ENCODE measurements at places on chromosomes 7 and 10.

- no peak for DNase-seq
Measured at GRCh38 chr10:71974489-71975021, 10.4 kb downstream of the CHST3 start.

GRCh38 chr7:40986351-40986873 is 716.5 kb downstream of the INHBA start:
- DNase-seq: no peak

DNA sequence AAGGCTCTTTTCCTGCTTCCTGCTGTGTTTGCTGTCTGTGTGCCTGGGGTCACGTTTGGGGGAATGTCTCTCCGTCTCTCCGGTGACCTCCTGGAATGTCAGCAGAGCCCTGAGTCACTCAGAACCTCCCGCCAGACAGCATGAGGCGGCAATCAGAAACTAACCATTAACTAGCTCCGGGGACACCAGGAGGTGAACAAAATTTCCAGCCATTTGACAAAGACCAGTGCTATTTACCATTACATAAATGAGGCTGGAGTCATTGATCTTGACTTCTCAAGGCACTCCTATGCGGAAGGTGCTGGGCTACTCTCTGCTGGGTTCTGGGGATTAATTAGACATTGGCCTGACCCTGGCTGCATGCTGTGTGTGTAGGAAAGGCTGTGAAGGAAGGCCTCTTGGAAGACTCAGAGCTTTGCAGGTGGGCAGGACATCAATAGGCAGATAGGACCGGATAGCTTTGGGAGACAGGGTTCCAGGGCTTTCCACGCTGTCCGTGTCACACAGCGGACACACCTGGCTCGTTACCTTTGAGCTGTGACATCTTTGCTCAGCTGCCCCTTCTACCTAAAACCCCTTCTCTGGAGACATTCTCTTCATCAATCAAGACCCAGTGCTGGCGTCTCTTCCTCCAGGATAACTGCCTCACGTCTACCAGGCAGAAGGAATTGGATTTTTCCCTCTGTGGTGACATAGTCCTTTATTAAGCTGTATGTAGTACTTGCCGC is 77.0 kb downstream of the PFKFB3 start:
- DNase-seq: no peak

- DNase-seq: no peak
Measured at GRCh38 chr7:20107582-20107981, 109.6 kb downstream of the MACC1 start.

DNA sequence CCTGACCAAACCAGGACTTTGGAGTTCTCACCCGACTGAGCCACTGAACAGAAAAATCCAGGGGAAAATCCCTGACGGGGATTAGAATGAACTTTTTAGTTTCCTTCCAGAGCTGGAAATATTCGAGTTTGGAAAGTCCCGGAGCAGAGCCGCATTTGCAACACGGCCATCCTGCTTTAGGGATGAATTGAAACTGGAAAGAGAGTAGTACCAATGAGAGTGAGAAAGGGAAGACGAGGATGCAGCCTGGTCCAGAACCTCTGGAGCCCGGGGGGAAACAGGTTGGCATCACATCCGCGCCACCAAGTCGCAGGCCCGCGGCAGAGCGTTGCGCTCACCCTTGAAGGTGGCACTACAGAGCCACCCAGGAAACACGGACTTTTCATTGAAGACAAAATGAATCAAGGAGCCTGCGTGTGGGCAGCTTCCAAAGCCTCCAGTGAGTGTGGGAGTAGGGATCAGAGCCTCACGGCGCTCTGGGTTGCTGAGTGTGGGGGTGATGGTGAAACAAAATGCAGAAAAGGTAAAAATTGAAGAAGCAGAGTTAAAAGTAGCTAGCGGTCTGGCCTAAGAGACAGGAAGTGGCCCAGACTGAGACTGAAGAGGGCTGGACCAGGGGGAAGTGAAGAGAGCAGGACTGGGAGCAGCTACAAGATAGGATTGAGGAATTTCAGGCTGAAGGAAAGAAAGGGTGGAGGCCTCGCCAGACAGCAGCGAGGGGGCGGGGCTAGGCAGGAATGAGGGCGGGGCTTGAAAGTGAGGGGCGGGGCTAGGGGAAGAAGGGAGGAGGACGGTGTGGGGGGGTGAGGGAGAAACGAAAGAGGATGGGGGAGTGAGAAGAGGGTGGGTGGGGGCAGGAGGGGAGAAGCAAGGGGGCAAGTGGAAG is 1.8 kb downstream of the SMURF1 start:
- DNase-seq: peak; percentile 63

DNA sequence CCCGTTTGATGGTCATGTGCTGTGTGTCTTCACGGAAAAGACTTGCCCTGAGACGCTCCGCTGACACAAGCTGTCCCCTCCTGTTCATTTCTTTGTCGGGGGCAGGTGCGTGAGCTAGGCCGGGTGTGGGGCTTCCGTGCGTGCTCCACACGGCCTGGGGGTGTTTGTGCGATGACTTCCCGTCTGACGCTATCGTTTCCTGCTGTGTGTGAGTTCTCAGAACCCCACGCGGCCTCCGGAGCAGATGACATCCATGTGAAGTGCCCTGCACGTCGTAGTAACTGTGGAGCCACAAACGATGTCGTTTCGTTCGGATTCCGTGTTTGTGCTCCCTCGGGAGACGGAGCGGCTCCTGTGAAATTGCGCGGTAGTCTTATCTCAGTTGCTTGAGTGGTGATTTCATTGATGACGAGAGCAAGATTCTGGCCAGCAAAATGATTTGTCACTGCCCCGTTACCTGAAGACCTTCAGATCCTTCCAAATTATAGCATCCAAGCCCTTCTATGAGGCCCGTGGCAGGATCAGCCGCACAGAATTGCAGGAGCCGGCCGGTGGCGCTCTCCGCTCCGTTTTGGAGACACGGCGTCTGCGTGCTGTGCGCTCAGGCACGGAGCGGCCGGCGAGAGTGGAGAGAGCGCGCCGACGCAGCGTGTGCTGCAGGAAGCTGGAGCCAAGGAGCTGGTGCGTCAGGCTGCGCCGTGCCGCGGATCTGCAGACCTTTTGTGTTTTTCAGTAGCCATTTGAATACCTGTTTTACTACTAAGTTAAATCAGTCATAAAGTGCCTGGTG is 94.9 kb downstream of the NKX6-2 start:
- DNase-seq: no peak

DNA sequence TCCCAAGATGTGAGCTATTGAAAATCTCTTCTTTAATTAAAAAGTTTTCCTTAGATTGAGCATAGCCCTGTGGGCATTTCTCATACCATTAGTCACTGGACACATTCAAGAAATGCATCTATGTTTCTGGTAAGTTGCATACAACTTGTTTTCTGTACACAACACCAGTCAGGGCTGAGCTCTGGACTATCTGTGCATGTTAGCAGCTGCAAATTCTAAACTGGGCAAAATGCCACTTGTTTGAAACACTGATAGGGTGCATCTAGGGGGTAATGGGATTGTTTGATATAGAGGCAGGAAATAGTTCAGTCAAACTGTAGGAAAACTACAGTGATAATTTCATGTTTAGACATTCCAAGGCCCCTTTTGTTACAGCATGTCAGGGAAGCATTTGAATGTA is 145.6 kb upstream of the NPY start:
- no peak for DNase-seq

- no peak for DNase-seq
Measured at GRCh38 chr10:113138937-113139585, 189.0 kb downstream of the TCF7L2 start.

GRCh38 chr10:133488354-133488753 is 34.6 kb downstream of the SCART1 start:
- DNase-seq: no peak

DNA sequence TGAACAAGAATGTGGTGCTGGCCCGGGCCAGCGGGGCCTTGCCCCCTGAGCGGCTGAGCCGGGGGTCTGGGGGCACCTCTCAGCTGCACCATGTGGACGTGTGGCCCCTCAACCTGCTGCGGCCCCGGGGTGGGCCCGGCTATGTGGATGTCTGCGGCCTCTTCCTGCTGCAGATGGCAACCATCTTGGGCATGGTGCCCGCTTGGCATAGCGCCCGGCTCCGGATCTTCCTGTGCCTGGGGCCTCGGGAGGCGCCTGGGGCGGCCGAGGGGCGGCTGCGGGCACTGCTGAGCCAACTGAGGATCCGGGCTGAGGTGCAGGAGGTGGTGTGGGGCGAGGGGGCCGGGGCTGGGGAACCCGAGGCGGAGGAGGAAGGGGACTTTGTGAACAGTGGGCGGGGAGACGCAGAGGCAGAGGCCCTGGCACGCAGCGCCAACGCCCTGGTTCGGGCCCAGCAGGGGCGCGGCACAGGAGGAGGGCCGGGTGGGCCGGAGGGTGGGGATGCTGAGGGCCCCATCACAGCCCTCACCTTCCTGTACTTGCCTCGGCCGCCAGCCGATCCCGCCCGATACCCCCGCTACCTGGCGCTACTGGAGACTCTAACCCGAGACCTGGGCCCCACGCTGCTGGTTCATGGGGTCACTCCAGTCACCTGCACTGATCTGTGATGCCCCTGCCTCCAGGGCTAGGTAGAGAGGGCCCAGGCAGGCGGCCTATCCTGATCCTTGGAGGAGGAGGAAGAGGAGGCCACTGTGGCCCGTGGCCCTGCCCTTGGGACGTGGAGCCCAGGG is 1.1 kb upstream of the TRIP6 start:
- DNase-seq: peak; percentile 82

- DNase-seq: no peak
Measured at GRCh38 chr10:89431977-89432376, 17.6 kb downstream of the IFIT5 start.

- no peak for DNase-seq
Measured at GRCh38 chr7:85737426-85737825, 550.6 kb upstream of the SEMA3D start.

DNA sequence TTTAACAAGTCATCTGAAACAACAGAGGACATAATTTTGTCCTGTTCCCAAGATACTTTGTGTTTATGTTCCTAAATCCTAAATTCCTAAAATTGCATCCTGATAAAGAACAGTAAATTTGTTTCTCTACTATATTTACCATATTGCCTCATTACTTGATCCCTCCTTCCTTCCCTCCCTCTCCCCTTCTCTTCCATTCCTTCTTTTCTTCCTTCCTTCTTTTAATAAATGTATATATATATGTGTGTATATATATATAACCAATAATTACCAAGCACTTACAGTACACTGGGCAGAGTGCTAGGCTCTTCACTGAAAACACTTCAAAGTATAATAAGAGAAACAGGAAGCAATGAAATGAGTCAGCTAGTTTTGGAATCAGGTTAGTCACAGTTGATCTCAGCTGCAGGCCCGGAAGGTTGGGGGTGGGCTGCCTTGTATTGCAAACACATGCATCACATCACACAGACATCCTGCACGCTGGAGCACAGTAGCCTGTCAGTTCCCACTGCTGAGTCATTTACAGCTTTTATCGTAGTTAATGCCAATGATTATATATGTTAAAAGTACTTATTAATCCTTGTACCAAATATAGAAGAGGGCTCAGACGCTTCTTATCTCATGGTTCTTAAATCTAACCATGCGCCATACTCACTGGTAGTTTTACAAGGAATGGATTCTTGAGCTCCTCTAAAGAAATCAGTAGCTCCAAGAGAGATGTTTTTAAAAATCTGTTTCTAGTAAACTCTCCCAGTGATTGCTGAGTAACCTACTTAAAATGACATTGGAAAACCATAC is 551.7 kb downstream of the GRM8 start:
- no peak for DNase-seq

- DNase-seq: no peak
Measured at GRCh38 chr10:79137826-79138225, 69.1 kb downstream of the ZMIZ1 start.

- no peak for DNase-seq
Measured at GRCh38 chr10:112025228-112025627, 158.3 kb downstream of the GPAM start.

GRCh38 chr7:77858278-77858677 is 59.7 kb downstream of the PHTF2 start:
- DNase-seq: no peak

GRCh38 chr10:87700031-87700796 is 40.5 kb downstream of the PAPSS2 start:
- no peak for DNase-seq

DNA sequence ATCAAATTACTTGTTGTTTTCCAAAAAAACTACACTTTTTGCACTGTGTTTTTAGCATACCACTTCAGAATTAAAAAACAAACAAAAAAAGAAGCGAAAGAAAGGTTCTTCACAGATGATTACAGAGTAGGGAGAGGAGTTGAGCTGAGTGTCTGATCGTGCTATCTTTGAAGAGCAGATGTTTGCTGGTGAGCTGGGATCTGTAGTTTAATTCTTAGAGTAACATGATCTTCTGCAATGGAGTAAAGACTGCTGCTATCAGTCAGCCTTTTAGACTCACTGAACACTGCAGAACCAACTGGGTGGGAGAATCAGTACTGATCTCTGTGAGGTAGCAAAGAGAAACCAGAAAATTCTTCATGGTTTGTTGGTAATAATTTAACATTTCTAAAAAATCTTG is 1197.8 kb upstream of the SORCS1 start:
- DNase-seq: no peak

- no peak for DNase-seq
Measured at GRCh38 chr10:62037166-62037831, 135.8 kb downstream of the ARID5B start.

GRCh38 chr10:103554488-103555324 is 61.2 kb downstream of the NEURL1 start:
- peak; percentile 81 for DNase-seq

DNA sequence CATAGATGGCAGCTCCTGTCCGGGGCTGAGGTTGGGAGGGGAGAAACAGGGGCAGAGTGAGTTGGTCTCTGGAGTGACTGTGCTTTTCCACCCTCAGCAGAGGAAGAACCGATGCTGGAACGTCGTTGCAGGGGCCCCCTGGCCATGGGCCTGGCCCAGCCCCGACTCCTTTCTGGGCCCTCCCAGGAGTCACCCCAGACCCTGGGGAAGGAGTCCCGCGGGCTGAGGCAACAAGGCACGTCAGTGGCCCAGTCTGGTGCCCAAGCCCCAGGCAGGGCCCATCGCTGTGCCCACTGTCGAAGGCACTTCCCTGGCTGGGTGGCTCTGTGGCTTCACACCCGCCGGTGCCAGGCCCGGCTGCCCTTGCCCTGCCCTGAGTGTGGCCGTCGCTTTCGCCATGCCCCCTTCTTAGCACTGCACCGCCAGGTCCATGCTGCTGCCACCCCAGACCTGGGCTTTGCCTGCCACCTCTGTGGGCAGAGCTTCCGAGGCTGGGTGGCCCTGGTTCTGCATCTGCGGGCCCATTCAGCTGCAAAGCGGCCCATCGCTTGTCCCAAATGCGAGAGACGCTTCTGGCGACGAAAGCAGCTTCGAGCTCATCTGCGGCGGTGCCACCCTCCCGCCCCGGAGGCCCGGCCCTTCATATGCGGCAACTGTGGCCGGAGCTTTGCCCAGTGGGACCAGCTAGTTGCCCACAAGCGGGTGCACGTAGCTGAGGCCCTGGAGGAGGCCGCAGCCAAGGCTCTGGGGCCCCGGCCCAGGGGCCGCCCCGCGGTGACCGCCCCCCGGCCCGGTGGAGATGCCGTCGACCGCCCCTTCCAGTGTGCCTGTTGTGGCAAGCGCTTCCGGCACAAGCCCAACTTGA is 2.7 kb downstream of the REPIN1 start:
- DNase-seq: no peak

Data from cerebellar cortex (tissue), 1 donor.